ENCODE measurements at places on chromosomes 13 and 19.

DNA sequence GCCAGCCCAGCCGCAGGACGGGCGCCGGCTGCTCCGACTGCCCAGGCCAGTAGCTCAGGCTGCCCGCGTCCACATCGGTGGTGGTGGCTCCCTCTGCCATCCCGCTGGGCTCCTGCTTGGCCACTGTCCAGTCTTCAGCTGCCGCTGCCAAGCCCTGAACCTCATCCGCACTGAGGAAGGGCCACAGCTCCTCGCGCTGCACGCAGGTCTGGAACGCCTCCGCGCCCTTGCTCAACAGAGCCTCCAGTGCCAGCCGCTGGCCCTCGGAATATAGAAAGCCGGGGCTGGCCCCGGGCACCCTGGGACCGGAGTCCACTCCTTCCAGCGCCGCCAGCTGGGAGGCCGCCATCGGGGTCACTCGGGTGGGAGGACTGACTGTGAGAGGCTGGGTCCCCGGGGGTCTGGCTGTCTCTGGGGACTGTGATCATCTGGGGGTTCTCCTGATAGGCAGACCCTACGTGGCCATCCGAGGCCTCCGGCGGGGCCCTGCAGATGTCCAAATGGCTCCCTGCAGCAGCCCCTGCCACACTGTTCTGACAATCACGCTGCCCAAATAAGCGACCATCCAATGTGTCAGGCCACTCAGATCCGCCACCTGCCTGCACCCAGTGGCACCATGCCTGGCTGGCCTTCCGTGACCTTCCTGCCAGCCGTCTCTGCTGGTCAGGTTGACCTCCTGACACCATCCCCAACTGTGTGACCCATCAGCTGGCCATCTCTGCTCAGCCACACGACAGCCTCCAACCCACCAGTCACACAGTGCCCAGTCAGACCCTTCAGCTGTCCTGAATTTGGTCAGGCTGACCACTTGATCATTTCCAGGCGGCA lies 1.6 kb downstream of the FAM83E start:
- peak; percentile 69 for DNase-seq

GRCh38 chr13:59801107-59801880 lies 362.4 kb downstream of the DIAPH3 start:
- DNase-seq, result no peak

DNA sequence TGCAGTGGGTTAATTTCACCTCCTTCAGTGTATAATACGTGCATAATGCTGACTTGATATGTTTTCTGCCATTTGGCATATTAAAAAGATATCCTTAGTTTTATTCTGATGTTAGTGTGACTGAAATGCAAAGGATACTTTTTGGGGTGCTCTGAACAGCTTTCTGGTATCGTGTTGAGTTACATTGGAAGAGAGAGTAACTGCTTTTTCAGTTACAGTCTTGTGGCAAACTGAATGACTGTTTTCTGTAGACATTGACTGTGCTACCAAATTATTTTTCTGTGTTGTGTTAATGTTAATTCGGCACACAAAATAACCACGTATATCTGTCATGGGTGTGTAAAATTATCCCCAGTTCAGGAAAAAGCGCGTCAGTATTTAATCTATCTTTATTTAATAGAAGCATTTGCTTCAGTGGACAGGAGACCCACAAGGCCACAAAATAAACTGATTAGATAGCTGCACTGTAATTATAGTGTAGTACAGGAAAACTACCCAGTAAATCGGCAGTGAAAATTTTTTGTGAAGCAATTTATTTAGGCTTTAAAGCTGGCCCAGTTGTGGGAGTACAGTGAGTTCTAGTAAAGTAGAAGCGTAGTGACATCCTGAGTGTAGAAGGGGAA lies 2.5 kb downstream of the URI1 start:
- DNase-seq, result no peak

- DNase-seq, result no peak
Observed at GRCh38 chr13:70339738-70340137, 231.5 kb upstream of the KLHL1 start.

- peak; percentile 62 for DNase-seq
Observed at GRCh38 chr19:51690454-51691073, 2.6 kb upstream of the SPACA6 start.

DNA sequence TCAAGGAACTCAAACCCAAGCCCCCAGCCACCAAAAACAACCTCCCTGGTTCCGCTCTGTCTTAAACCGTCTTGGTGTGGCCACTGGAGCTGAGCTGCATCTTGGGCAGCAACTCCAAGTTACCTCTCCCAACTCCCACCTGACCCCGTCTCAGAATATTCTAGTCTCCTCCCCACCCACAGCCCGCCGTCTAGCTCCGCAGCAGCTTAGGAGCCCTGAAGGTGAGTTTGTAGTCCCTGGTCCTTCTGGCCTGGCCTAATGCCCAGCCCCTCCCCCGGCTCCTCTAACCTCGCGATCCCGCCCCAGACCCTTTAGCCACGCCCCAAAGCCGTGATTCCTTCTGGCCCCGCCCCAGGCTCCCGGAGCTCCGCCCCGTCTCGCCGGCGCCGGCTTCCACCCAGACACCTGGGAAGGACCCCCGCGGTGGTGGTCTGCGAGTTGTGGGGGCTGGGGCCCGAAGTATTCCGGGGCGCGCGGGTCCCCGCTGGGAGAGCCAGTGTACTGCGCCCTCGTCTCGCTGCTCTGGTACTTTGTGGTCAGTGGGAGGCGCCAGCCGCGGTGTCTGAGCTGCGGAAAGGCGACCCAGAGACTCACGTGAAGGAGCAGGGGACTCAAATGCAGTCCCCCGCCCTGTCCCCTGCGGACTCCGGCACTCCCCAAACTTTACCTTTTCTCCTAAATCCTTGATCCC lies 2.5 kb upstream of the LHB start:
- DNase-seq, result no peak

Data from Ammon's horn (tissue), 1 donor.